ENCODE measurements at places on chromosomes 2 and 18.

DNA sequence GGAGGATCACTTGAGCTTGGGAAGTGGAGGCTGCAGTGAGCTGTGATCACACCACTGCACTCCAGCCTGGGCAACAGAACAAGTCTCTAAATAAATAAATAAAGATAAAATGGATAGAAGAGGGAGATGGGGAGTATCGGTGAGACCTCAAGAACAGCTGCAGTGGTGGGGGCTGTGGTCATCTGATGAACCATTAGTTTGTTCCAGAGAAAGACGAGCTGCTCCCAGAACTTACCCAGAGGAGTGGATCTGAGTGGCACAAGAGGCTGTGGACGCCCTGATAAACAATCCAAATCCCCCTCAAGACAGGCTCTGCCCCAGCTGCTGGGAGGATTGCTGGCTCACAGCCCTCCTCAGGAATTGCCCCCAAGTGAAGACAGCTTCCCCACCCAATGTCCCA is 26.7 kb downstream of the TMEM127 start:
- no peak for DNase-seq

GRCh38 chr18:79870301-79871025 is 72.7 kb downstream of the KCNG2 start:
- no peak for DNase-seq

DNA sequence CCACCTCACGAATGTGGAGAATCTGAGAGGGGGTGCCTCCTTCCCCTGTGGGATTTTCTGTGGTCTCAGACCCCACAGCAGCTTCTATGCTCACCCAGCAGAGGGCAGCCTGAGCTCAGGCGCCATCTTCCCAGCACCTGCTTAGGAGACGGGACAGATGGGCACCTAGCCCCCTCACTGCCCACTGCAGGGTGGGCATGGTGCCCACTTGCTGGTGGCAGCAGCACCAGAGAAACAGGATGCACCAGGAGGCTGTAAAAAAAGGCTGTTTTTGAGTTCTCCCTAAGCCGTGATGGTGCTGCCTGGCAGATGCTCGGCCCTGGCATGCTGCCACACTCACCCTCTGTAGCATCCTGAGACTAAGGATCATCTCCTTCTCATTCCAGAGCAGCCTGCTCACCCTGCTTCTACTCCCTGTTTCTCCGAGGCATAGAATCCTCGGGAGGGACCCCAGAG is 19.1 kb upstream of the SLC20A1 start:
- peak; percentile 53 for DNase-seq

GRCh38 chr2:54341656-54342055 is 85.6 kb upstream of the TSPYL6 start:
- DNase-seq: no peak

DNA sequence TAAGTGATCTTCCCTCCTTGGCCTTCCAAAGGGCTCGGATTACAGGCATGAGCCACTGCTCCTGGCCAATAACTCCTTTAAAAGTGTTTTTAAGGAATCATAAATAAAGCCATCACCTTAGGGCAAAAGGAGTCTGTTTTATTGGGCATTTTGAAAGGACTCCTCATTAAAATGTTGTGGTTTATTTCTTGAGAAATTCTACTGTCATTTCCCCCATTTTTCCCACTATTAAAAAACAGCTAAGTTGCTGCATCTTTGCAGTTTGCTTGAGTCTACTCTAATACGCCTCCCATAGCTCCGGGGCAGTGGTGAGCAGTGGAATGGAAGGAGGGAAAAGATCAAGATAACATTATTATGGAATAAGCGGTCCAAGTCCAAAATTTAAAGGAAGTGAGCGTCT is 293.2 kb downstream of the PIEZO2 start:
- DNase-seq: no peak

DNA sequence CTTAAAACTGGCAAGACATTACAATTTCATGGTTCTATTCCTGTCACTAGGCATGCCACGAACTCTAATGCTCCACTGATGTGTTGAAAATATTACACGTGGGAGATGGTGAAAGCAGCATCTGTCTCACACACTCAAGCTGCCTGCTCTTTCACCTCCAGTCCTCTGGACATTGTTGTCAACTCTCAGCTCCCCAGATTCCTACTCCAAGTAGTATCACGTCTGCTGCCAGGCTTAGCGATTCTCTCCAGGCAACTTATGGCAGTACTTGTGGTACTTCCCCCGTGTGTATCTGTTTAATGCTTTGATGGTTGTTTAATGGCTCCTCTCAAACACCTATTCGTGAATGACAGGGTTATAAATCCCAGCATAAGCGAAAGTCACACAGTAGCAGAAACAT is 103.8 kb downstream of the TMEFF2 start:
- DNase-seq: no peak
